ENCODE measurements at places on chromosomes 5 and 9.
A peak's percentile ranks its signal among the peaks of the same experiment; 100 is the strongest.

GRCh38 chr5:1807451-1808185, 6.4 kb downstream of the NDUFS6 start:
- no peak for DNase-seq

GRCh38 chr9:109487247-109487646, 10.9 kb downstream of the PTPN3 start:
- DNase-seq = no peak

GRCh38 chr5:179818746-179819295, 1.9 kb upstream of the SQSTM1 start:
- DNase-seq = peak; percentile 97

DNA sequence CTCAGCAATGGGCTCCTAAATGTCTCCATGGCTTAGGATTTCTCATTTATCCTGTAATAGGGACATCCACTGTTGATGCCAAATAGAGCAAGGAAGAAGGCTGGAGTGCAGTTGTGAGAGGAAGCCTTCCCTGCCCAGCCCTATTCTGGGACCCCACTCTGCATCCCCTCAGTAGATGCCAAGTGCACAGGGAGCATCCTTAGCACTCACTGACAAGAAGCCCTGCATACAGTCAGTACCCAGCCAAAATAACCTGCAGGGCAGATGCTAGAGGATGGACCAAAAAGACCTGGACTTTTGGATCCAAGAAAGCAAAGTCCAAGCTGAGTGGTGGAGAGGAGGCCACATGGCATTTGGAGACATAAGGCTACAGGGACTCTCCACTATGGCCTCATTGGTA, 113.5 kb upstream of the SPOCK1 start:
- no peak for DNase-seq

DNA sequence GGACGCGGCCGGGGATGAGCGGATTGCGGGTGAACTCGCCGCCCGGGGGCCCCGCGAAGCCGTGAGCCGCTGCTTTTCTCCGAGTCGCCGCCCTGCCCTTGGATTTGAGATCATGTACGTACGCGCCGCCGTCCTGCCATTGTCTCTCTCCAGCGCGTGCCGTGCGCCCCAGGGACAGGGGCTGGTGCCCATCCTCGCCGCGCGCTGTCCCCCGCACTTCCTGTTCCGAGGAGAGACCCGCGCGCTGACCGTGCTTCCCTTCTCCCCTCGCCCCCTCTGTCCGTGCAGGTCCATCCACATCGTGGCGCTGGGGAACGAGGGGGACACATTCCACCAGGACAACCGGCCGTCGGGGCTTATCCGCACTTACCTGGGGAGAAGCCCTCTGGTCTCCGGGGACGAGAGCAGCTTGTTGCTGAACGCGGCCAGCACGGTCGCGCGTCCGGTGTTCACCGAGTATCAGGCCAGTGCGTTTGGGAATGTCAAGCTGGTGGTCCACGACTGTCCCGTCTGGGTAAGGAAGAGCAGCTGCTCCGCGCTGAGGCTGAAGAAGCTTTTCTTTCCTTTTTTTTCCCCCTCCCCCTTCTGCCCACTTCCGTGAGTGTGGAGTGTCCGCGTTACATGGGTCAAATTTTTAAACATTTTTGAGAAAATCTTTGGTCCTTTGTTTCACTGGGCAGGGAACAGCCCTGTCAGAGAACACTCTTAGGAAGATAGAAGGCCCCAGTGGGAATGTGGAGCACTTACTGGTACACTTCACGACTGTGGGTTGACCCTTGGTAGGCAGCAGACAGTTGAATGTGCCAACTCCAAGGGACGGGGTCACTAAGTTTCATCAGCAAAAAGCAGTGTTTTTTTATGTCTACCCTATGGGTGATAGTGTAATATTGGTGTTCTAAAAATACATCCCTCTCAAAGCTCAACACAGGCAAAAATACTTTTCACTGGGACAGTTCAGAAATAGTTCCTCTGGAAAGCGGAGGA, 727 bp downstream of the RHOBTB3 start:
- peak; percentile 56 for DNase-seq

- no peak for DNase-seq
Observed at GRCh38 chr9:27659001-27659400, 85.7 kb upstream of the C9orf72 start.

GRCh38 chr9:111525056-111525977, at the start of gene ZNF483:
TSS of gene ZNF483 (plus strand) at chr9:111525179. CDS start at chr9:111527396, 2,217 bp downstream.
- DNase-seq = peak; percentile 71

DNA sequence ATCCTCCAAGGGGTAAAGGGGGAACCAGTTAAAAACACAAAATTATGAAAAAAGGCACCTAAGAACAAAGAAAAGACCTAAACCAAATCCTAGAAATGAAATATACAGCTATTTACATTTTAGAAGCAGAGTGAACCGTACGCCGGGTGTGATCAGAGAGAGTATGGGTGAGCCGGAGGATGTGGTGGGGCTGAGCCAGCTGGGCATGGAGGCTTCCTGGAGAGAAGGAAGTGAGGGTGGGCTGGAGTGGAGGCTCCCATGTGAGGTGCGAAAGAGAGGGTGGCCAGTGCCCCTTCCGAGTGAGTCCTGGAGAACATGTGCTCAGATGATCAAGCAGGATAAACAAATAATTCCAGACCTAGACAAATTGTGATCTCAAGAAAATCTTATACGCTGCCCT, 111.6 kb downstream of the CACNA1B start:
- DNase-seq = no peak

DNA sequence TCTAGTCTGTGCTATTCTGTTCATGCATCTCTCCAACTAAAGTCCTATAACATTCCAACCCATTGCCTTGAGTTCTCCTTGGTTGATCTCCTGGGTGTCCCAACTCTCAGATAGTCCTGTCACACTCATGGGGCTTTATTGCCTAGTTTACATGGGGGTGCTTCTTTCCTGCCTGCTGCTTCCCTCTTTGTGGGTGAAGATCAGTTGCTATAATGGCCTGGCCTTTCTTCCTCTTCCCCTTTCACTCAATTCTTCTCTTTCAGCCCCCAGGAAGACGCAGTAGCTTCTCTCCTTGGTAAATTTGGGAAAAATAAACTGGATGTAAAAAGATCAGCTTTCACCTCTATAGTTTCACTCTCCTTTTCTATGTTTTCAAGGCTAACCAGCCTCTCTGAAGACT, 66.5 kb downstream of the PTCD2 start:
- no peak for DNase-seq

- no peak for DNase-seq
Observed at GRCh38 chr5:135245521-135246499, 153.2 kb downstream of the MACROH2A1 start.

DNA sequence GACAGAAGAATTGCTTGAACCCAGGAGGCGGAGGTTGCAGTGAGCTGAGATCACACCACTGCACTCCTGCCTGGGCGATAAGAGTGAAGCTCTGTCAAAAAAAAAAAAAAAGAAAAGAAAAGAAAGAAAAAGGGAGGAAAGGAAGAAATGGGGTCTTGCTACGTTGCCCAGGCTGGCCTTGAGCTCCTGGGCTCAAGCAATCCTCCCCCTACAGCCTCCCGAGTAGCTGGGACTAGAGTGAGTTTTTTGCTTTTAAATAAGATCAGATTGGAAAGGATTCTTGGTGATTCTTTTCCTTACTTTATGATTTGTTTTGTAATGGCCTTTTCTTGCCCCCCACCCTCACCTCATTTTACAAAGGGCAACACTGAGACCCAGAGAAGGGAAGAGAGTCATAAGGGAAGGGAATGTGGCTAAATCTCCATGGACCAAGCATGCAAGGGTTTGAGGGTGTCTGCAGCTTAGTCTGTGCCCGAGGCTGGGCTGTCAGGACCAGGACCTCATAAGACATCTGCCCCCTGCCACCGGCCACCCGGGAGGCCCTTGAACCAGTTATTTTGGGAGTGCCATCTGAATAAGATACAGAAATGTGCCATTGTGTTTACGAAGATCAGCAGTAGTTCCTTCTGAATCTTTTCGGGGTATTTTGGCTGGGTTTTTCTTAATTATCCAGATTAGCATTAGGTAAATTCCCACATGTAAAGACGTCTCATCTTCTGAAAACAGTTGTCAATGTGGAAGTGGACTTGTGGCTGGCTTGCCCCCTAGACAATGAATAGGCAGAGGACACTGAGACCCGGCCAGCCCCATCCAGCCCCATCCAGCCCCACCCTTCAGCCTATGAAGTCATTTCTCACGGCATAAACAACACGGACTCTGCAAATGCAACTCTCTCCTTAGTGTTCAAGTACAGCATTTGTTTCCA, 44.5 kb upstream of the GRHPR start:
- DNase-seq = no peak

GRCh38 chr5:149128023-149128875, 13.0 kb upstream of the ABLIM3 start:
- peak; percentile 20 for DNase-seq

- no peak for DNase-seq
Observed at GRCh38 chr9:99677281-99677680, 144.4 kb upstream of the NR4A3 start.

DNA sequence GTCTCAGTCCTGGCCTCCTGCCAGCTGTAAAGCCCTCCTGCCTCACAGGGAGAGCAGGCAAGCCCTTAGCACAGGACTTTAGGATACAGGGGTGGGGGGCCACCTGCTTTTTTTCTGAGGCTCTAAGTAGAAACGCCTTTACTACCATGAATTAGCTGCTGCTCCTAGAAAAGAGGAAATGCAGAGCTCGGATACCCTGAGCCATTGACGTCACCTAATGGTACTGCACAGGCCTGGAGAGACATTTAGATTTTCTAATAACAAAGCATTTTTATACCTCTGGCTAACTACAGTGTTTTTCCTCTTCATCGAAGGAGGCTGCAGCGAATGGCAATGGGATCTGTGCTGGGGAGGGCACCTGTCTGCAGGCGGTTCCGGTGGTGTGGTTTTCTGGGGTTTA, 137.0 kb downstream of the WDR41 start:
- no peak for DNase-seq

GRCh38 chr9:38432922-38433510, 8.8 kb upstream of the IGFBPL1 start:
- DNase-seq = no peak

- DNase-seq = no peak
Observed at GRCh38 chr9:27487927-27488326, 36.2 kb upstream of the IFNK start.

- no peak for DNase-seq
Observed at GRCh38 chr5:54093861-54094260, 216.5 kb downstream of the ARL15 start.

- DNase-seq = no peak
Observed at GRCh38 chr5:178330791-178331404, 98.3 kb upstream of the PHYKPL start.

DNA sequence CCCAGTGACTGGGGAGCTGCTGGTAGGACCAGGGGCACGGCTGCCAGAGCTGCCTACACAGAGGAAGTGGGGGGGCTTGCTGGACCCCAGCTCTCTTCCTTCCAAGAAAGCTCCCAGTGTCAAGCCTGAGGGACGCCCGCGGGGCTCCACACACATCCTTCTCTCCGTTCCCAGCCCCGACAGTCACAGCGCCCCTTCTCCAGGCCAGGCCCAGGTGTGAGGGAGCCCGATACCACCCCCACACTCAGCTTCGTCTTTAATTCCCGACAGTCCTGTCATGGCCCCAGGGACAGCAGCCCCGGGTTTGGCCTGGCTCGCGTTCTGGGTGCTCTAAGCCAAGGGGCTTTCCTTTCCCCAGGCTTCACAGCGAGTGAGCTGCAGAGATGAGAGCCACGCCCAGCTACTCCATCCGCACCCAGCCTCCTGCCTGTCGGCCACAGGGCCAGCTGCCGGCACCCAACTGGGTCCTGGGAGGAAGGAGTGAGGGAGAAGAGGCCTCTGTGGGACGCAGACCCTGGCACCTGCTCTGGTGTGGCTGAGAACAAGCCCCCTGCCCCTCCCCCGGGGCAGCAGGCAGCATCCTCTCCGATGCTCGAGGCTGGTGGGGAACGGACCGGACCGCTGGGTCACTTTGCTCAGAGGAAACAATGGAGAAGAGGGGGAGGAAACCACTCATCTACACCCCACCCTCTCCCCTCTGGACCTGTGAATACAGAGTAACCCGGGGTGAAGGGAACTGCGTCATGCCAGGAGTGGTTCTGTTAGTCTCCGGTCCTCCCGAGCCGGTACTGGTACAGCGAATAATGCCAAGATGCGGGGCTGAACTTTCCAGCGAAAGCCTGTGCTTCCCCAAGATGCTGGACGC, 53.9 kb upstream of the PHYKPL start:
- DNase-seq = no peak

- no peak for DNase-seq
Observed at GRCh38 chr9:112279501-112279900, 53.9 kb downstream of the PTBP3 start.

DNA sequence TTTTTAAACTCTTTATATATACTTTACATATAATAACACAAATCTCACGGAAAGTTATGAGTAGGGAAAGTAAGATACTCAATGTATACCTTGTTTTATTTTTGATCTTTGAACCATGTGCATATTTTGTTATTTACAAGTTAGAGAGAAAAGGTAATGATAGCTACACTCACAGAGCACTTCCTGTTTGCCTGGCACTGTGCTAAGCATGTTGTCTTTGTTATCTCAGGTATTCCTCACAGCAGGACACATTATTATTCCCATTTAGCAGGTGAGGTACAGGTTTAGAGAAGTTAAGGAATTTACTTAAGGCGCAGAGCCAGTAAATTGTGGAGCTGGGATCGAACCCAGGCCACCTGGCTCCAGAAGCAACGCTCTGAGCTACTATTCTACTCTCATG, 3.0 kb downstream of the C9 start:
- DNase-seq = no peak

- no peak for DNase-seq
Observed at GRCh38 chr5:567664-568060, 43.4 kb upstream of the SLC9A3 start.

DNA sequence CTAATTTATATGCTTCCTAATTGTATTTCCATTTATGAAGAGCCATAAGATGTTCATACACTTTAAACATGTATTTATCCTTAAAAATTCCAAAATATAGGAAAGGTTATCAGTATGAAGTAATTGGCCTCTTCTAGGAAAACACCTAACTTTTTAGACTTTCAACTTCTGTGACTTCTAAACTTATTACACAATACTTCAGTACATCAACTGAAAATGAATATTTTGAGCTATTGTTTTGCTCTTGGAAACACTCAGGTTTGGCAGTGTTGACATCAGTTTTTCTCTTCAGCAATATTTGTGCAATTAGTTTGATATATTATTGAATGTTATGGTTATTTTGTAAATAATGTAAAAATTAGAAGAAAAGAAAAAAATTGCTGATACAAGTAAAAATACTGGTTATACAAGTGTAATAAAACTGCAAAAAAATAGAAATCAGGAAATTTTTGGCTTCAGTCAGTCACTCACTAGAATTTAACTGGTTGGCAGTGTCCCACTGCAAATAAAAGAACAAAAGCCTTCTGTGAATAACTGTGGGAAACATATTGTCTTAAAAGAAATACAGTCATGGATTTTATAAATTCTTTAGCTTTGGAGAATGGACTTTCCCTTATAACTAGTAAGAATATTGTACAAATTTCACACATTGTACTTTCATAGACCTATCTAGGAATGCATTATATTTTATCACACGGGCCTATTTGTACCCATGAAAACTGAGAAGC, 635.9 kb downstream of the TLE1 start:
- DNase-seq = no peak

DNA sequence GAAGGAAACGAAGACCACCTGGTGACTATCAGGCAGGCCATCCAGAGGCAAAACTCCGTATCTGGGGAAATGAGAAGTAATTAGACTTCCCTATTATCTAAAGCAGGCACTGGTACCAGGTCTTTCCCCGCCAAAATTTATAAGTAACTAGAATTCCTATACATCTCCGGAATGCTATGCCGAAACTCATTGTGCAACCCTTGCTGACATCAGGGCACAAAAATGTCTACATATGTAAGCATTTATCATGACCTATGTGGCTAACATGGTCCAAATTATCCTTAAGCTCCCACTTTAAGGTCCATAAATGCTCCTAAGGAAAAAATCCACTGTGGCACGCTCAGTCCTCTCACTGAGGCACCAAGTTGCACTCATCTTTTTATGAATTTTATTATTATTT, 17.8 kb downstream of the ACTL7B start:
- DNase-seq = no peak

- no peak for DNase-seq
Observed at GRCh38 chr5:43400082-43400481, 12.1 kb downstream of the CCL28 start.

Data from transverse colon (tissue), 4 donors.